Activated T-helper 1 cell treated with anti-CD3 and anti-CD28 coated beads, Interleukin-12 subunit alpha, Interleukin-12 subunit beta, Interleukin-2, Interleukin-4 antibody, amounts not matched to agents 30 ng/mL and 10 ng/mL and 1 ng/mL, durations not matched to agents 14 hours and 24 hours and 36 hours (primary cell): ENCODE measurements at places on chromosomes 12 and 14. TPM values are rescaled to one million over a fixed set of nuclear protein-coding genes. Genes with fewer than 3 reads are reported as not detected.

- H3K36me3 ChIP-seq: no peaks in the 10 kb centered on the region
- peaks cover 4% of the 10 kb centered on the region for H3K4me1 ChIP-seq
- no peak overlapping the region for H3K27ac ChIP-seq
- H3K27me3 ChIP-seq: no peaks in the 10 kb centered on the region
- H3K4me3 ChIP-seq: no peak overlapping the region
These were observed 218.4 kb downstream of the ADAMTS20 start for GRCh38 chr12:43333644-43334043.

Gene PIWIL1
- not detected in 2 replicates for total RNA-seq

Gene BDKRB2
- not detected in 2 replicates for total RNA-seq

DNA sequence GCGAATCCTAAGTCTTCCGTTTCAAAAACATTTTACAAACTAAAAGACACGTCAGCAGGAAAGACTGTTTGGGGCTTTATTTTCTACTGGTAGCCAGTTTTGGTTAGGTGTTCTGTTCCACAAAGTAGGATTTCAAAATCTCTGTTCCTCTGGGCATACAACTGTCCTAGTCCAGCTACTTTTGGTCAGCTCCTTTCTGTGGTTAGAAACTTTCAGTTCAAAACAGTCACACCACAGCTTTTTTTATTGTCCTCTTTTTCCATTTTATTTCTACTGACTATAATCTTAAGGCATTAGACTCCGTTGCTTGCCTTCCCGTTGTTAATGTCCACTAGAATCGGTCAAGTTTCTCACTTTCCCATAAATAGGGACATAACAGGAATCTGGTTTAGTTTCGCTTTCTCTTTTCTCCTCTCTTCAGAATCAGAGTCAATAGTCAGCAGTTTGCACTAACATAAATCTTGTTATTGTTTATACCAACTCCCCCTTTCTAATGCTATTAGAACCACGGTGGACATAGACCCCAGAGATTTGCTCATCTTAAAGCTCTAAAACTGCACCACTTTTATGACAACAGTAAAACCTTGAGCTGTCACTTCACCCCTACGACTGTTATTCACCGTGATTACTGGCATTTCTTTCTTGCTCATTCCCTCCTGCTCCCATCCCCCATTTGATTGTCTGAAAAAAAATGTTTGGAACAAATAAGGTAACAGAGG lies 41.5 kb upstream of the NPAS3 start:
- H3K36me3 ChIP-seq: no peaks in the 10 kb centered on the region
- peak overlapping the region; percentile 61 for H3K4me3 ChIP-seq
- DNase-seq: no peak

- no peak overlapping the region for H3K27ac ChIP-seq
- H3K4me1 ChIP-seq: no peaks in the 10 kb centered on the region
- H3K27me3 ChIP-seq: peaks cover 1% of the 10 kb centered on the region
- DNase-seq: no peak
These were observed 1030.6 kb downstream of the VRK1 start for GRCh38 chr14:97827746-97828145.

GRCh38 chr14:56474419-56475022 lies 105.1 kb upstream of the TMEM260 start:
- H3K4me1 ChIP-seq: no peaks in the 10 kb centered on the region
- H3K27ac ChIP-seq: no peak overlapping the region
- no peaks in the 10 kb centered on the region for H3K36me3 ChIP-seq
- no peak overlapping the region for H3K4me3 ChIP-seq

DNA sequence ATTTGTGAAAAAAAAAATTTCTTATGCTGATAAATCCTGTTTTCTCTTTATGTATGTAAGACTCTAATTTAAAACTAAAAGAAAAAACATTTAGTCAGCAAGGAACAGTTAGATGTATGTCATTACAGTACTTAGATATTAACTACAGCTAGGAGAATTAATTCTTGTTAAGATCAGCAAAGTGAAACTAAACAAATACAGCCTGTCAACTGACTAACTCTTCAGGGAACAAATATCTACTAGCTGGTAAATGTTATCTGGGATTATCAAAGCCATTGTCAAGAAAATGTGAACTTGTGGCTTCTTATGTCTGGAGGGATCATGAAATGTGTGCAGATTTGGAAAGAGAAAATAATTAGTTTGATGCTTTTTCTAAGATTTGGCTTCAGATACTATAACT lies 27.5 kb downstream of the MGAT4C start:
- no peaks in the 10 kb centered on the region for H3K27me3 ChIP-seq
- H3K4me1 ChIP-seq: no peaks in the 10 kb centered on the region
- no peak for DNase-seq
- no peak overlapping the region for H3K27ac ChIP-seq
